ENCODE measurements at places on chromosomes 1 and 21.

- no peaks in the 10 kb centered on the region for H3K4me1 ChIP-seq
- no peak for DNase-seq
- no peak overlapping the region for H3K4me3 ChIP-seq
- H3K27ac ChIP-seq: no peak overlapping the region
- H3K27me3 ChIP-seq: no peaks in the 10 kb centered on the region
Observed at GRCh38 chr1:92691925-92692324, 93.0 kb downstream of the EVI5 start.

- peaks cover 7% of the 10 kb centered on the region for H3K4me1 ChIP-seq
- H3K36me3 ChIP-seq: peaks cover 5% of the 10 kb centered on the region
- H3K4me3 ChIP-seq: peak overlapping the region; percentile 75
- H3K27ac ChIP-seq: no peak overlapping the region
- no peaks in the 10 kb centered on the region for H3K27me3 ChIP-seq
Observed at GRCh38 chr1:231242516-231243198, 1.6 kb downstream of the GNPAT start.

DNA sequence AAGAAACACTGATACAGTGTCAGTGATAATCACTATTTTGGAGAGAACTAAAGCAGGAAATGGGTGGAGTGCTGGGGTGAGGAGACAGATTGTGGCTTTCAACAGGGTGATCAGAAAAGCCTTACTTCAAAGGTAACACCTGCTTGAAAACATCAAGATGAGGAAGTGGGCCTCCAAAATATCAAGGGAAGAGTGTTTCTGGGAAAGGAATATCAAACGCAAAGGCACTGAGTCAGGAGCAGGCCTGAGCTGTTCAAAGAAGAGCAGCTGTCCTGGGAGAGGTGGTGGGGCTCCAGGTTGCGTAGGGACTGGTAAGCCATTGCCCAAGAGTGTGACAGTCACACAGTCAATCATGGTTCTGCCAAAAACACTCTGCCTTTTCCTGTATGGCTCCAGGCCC is 47.1 kb upstream of the ATP1A1 start:
- no peak overlapping the region for H3K27ac ChIP-seq
- no peaks in the 10 kb centered on the region for H3K4me1 ChIP-seq
- no peaks in the 10 kb centered on the region for H3K36me3 ChIP-seq
- H3K4me3 ChIP-seq: no peak overlapping the region

DNA sequence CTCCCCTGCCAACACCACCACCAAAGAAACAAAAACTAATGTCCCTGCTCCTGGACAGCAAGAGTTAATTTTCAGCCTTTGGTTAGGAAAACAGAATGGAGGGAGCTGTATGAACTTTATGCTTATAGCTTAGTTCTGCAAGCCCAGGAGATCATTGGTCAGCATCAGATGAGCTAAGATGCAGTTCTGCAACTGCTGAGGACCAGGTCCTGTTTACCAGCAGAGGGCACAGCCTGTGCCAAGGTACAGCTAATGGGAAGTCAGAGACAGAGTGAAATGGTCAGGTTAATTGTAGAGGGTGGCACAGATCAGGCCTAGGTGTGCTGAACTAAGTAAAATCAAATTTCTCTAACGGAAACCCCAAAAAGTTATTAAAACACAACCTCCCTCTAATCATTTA is 161.3 kb downstream of the ROR1 start:
- no peaks in the 10 kb centered on the region for H3K4me1 ChIP-seq
- no peak overlapping the region for H3K27ac ChIP-seq
- H3K27me3 ChIP-seq: no peaks in the 10 kb centered on the region
- DNase-seq: no peak
- H3K36me3 ChIP-seq: no peaks in the 10 kb centered on the region
- H3K4me3 ChIP-seq: no peak overlapping the region

DNA sequence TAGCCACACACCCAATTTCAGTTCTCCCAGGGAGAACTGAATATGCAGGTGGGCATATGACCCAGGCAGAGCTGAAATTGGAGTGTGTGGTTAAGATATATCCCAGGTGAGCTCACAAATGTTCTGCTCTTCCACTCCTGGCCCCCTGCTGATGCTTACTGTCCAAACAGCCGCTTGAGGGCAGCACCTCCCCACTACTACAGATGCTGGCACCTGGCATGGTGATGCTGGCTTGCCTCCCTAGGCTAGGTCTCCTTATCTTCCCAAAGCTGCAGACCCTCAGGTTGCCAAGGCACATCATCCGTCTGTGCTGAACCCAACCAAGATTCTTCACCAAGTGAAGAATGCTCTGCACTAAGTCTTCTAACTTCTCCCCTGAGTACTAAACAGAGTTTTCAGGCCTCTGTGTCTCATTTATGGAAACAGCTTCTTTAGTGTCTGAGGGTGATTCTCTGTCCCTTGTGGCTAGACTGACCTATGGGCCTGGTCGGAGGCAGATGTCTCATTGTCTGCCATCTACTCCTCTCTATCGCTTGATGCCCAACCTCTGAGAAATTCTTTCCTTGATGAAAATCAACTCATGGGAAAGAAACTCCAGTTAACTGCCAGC is 27.2 kb downstream of the XCL1 start:
- peak; percentile 58 for DNase-seq
- no peaks in the 10 kb centered on the region for H3K27me3 ChIP-seq
- no peak overlapping the region for H3K27ac ChIP-seq
- no peaks in the 10 kb centered on the region for H3K4me1 ChIP-seq

DNA sequence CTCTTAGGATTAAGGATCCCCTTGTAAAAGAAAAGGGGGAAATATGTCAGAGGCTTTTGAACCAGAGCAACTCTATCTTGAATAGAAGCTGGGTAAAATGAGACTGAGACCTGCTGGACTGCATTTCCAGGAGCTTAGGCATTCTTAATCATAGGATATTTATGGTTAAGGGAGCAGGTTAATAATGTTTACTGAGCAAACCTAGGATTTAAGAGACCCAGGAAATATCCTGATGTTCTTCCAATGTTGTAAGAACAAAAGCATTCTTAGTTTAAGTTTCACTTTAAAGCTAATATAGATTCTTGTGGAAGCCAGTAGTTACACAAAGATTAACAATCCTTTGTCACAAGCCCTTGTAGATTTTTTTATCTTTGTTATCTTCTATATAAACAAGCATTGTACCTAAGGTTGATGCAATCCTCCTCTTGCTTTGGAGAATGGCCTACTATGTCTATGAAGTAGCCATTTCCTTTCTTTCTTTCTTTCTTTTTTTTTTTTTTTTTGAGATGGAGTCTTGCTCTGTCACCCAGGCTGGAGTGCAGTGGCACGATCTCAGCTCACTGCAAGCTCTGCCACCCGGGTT is 570.2 kb upstream of the BEND5 start:
- H3K4me3 ChIP-seq: no peak overlapping the region
- H3K4me1 ChIP-seq: no peaks in the 10 kb centered on the region
- no peak for DNase-seq
- peaks cover 4% of the 10 kb centered on the region for H3K27me3 ChIP-seq
- H3K36me3 ChIP-seq: no peaks in the 10 kb centered on the region

GRCh38 chr1:12052008-12052573 is 11.0 kb upstream of the TNFRSF8 start:
- H3K36me3 ChIP-seq: no peaks in the 10 kb centered on the region
- no peak overlapping the region for H3K4me3 ChIP-seq
- DNase-seq: no peak
- H3K27ac ChIP-seq: no peak overlapping the region

DNA sequence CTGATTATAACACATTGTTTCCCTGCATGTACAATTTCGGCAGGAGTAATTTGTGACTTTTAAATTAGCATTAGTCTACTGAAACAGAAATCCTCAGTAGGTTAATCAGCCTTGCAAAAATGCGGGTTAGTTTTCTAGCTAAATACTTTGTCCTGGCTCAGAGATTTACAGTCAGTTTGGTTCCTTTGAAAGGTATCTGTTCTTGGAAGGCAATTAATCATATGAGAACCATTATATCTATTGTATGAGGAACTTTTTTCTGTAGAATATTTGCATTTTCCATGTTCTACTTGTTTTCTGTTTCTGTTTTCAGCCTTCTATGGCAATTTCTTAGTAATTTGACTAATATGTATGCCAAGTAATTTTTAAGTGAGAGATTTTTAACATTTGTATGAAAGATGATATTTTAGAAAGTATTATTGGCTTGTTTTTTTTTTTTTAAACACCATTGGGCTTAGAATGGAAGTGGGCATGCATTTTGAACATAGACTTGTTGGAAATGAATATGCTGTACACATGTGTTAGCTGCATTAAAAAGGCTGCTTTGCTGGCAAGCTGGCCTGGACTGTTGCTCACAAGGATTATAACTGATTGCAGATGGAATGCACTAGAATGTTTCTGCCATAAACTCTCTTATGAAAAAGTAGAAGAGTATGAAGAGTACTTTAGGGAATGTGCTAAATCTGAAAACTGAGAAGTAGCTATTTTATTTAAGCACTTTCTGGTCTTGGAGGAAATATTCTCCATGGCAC is 26.2 kb downstream of the KIF1B start:
- H3K4me3 ChIP-seq: no peak overlapping the region
- H3K36me3 ChIP-seq: peaks cover 4% of the 10 kb centered on the region
- no peak for DNase-seq
- no peaks in the 10 kb centered on the region for H3K27me3 ChIP-seq
- H3K27ac ChIP-seq: no peak overlapping the region

DNA sequence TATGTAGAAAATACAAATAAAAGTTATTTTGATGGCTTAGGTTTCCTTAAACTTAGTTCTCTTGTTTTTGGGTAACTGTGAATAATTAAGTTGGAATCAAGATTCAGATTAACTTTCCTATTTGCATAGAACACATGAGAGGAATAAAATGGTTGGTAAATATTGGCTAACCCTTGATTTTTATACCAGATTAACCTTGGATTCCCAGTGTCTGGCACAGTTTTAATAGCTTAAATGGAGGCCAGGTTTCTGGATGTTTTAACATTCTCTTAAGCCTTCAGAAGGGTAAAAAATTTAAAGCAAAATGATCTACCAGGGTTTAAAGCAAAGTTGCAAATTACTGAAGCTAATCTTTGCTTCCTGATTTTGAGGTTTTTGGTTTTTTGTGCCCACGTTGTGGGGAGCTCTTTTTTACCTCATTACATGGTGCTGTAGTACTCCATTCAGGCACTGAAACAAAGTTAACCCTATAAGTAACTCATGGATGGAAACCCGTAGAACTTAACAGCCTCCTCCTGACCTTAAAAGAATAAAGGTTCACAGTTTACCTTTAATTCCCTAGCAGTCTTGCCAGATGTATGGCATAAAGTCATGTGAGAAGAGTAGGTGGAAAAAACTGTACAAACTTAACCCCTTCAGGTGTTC is 8.4 kb upstream of the SPATA1 start:
- no peaks in the 10 kb centered on the region for H3K4me1 ChIP-seq
- H3K27me3 ChIP-seq: no peaks in the 10 kb centered on the region
- no peak for DNase-seq
- H3K36me3 ChIP-seq: peaks cover 4% of the 10 kb centered on the region
- H3K27ac ChIP-seq: no peak overlapping the region

DNA sequence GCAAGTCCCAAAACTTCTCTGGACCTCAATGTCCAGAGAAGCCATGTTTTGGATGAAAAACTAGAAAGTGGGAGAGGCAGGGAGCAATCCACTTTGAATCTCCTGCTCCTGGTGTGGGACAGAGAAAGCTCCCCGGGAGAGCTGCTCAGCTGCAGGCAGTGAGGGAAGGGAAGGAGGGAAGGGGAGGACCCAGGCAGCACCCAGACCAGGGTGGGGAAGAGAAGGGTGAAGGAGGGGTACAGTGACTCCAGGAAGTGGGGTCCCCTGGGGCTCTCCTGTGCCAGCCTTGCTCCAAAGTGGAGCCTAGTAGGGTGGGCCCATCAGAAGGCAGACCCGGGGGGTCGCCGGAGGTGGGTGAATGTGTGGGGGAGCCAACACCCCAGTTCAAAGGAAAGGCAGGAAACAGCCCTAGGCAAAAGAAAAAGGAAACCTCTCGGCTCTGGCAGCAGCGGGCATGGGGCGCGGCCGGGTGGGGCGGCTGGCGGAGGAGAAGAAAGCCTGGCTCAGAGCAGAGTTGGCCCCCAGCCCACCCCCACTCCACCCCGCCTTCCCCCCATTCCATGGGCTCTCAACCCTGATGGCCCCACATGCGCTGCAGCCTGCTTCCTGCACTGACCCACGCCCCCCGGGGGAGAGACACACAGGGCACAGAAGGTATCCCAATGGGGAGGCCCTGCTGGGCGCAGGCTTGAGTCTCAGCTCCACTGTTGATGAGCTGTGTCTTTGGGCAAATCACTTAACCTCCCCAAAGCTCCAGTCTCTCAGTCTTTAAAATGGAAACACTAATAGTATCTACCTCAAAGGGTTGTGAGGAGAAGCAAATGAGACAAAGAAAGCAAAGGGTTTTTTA is 5.7 kb downstream of the LGR6 start:
- no peak overlapping the region for H3K4me3 ChIP-seq
- H3K4me1 ChIP-seq: no peaks in the 10 kb centered on the region
- H3K36me3 ChIP-seq: no peaks in the 10 kb centered on the region
- no peak for DNase-seq

GRCh38 chr1:91821126-91821868 is 64.7 kb downstream of the TGFBR3 start:
- H3K27ac ChIP-seq: no peak overlapping the region
- no peak for DNase-seq
- H3K4me1 ChIP-seq: peaks cover 9% of the 10 kb centered on the region
- no peak overlapping the region for H3K4me3 ChIP-seq
- no peaks in the 10 kb centered on the region for H3K27me3 ChIP-seq
- H3K36me3 ChIP-seq: no peaks in the 10 kb centered on the region

DNA sequence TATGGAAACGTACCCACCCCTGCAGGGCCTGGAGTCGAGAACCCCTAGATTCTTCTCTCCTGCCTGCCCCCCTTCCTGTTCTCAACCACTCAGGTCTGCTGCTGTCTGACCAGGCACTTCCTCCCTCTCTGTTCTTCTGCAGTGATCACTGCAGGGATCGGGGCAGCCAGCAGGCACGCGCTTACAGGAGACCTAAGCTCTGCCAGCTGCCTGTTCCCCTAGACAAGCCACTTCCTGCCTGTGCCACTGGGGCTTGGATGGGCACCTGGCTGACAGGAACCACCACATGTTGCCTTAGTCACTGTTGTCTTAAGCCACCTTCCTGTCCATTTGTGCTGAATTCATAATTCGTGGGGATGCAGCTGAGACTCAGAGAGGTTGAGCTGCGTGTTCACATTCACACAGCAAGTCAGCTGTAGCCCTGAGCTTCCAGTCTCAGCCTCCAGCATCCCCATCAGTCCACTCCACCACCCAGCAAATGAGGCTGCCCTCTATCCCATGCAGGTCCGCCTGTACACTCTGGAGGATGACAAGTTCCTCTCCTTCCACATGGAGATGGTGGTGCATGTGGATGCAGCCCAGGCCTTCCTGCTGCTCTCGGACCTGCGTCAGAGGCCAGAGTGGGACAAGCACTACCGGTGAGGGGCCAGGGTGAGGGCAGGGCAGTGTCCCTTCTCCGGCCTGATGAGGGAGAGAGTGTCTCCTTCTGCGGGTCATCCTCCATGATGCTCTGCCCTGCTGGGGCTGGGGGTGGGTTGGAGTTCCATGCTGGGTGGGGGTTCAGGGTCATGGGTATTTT is 18.6 kb downstream of the FAM151A start:
- H3K36me3 ChIP-seq: peaks cover 2% of the 10 kb centered on the region
- DNase-seq: no peak
- H3K4me3 ChIP-seq: no peak overlapping the region
- H3K27me3 ChIP-seq: no peaks in the 10 kb centered on the region
